DND-41 (cell line): ENCODE measurements at places on chromosomes 2 and 18.

DNA sequence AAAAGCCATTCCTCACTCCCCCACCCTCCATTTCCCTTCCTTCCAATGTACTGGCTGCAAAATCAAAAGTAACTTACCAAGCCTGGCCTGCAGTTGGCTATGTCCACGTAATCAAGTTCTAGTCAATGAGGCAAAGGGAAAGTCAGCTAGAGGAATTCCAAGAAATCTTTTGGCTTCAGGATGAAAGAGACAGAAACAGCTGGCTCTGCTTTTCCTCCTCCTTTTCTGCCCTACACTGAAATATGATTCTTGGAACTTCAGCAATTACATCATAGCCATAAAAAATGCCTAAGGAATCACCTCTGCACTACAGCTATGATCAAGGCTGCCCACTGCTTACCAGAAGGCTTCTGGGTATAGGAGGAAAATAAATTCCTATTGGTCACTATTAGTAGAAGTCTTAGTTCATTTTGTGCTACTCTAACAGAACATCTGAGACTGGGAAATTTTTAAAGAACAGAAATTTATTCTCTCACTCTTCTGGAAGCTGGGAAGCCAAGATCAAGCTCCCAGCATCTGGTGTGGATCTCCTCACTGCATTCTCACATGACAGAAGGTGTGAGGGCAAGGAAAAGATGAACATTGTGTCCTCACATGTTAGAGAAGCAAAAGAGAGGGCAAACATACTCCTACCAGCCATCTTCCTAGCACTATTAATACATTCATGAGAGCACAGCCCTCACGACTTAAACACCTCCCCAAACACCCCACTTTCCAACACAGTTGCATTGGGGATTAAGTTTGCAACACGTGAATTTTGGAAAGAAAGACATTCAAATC lies 219.9 kb downstream of the TMX3 start:
- no peak for DNase-seq

DNA sequence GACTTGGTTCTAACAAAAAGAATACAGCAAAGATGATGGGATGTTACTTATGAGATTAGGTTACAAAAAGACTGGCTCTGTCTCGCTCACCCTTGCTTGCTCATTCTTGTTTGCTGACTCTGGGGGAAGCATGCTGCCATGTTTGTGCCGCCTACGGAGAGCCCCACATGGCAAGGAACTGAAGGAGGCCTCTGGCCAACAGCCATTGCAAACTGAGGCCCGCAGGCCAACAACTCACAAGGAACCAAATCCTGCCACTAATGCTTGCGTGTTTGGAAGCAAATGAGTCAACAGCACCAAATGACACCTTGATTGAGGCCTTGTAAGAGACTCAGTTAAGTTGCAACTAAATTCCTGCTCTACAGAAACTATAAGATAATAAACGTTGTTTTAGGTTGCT lies 297.6 kb upstream of the STON1 start:
- DNase-seq, result no peak

DNA sequence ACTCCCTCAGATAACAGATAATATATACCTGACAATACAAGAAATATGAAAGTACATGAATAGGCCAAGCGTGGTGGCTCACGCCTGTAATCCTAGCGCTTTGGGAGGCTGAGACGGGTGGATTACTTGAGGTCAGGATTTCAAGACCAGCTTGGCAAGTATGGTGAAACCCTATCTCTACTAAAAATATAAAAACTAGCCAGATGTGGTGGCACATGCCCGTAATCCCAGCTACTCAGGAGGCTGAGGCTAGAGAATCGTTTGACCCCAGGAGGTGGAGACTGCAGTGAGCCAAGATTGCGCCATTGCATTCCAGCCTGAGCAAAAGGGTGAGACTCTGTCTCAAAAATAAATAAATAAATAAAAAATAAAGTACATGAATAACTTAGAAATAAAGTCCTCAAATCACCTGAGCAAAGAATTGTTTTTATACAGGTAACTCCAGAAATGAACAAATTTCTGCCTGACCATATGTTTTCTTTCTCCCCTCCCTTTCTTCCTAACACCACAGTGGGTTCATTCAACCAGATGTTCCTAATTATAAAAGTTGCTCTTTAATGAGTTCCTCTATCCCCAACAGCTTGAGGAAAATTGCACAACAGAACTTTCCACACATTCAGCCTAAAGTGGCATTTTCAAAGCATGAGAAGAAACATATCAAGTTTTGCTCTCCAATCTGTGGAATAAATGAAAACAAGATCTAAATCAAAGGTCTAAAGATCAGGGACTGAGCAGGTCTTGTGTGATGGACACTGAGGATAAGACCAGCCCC lies 33.6 kb upstream of the AP1S3 start:
- DNase-seq, result no peak

GRCh38 chr2:102510791-102511575 lies 38.0 kb downstream of the SLC9A4 start:
- no peak for DNase-seq

DNA sequence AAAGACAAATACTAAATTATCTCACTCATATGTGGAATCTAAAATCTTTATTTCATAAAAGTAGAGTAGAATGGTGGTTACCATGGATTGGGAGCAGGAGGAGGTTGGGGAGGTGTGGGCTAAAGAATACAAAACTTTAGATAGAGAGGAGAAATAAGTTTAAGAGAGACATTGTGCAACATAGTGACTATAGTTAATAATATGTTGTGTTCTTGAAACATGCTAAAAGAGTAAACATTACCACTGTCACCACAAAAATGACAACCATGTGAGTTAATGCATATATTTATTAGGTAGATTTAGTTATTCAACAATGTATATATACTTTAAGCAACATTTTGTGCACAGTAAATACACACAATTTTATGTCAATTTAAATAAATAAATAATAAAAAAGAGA lies 128.5 kb upstream of the COL3A1 start:
- DNase-seq, result no peak

DNA sequence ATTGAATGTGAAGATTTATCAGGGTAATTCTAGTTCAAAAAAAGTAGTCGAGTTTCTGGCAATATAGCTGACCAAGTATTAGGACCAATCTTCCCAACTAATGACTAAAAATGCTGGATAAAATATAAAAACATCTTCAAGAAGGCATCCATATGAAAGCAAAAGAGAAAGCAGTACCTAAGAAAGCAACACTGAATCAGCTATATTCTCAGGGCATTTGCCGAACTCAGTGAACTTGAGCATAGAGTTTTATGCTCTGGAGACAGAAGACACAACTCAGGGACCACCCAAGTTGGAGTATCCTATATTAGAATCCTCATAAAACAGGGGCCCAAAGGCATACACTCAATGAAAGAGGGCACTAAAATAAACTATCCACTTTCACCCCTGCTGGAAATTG lies 103.7 kb upstream of the HNRNPA3 start:
- DNase-seq, result no peak

GRCh38 chr18:42229211-42230210 lies 274.5 kb downstream of the PIK3C3 start:
- DNase-seq, result no peak

DNA sequence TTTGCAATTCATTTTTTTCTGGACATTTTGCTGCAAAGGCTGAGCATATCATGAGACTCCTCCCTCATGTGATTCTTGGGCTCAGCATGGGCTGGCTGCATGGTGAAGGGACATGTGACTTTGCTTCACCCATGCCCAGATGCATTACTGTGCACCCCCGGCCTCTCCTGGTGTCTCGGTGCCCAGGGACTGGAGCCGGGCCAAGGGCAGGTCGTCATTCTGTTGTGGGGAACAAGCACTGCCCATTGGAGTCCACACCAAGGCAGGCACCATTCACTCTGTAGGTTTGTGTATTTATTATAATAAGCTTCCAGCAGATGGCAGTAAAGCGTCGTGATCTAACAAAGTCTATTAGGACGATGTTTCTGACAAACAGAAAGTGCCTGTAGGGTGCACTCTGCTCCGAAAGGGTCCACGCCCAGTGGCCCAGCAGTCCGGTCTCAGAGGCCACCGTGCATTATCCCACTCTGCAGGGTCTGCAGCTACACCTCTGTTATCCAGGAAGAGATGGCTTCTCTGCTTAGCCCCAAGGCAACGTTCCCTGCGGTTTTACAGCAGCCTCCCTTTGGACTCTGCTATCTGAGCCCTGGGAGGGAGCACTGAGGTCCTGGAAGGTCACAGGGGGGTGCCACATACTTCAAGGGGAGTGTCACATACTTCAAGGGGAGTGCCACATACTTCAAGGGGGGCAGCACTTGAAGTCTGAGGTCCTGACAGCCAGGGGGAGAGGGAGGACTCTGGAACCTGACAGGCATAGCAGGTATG lies 219.6 kb downstream of the TSN start:
- DNase-seq, result peak; percentile 46

DNA sequence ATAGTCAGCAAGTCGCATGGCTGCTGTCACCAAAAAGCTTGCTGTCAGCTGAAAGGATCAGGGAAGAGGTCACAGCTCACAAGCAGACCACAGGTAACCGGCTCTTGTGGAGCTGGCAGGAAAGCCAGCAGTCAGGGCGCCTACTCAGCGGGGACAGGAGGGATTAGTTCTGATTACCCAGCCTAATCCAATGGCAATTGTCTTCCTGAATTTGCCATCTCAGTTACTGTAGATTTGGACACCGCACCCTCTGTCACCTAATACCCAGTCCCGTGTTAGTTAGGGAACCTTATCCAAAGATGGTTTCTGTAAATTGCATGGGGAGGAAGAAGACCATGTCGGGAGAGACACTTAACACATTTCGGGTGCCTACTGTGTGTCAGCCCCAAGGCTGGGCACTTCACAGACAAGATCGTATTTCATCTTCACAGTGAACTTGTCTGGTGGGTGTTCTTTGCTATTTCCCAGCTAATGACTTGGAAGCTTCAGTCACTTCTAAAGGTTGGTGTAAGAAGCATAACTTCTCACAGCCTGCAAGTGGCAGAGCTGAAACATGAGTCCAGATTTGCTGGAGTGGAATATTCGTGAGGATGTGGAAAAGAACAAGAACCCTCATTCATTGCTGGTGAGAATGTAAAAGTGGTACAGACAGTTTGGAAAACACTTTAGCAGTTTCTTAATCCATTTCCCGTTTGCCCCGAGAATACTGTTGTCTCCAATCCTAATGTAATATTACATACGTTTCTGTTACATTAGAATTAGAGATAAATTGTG lies 9.9 kb downstream of the ALPK2 start:
- DNase-seq, result no peak

- DNase-seq, result no peak
Measured at GRCh38 chr2:48713647-48714046, 41.9 kb downstream of the LHCGR start.

DNA sequence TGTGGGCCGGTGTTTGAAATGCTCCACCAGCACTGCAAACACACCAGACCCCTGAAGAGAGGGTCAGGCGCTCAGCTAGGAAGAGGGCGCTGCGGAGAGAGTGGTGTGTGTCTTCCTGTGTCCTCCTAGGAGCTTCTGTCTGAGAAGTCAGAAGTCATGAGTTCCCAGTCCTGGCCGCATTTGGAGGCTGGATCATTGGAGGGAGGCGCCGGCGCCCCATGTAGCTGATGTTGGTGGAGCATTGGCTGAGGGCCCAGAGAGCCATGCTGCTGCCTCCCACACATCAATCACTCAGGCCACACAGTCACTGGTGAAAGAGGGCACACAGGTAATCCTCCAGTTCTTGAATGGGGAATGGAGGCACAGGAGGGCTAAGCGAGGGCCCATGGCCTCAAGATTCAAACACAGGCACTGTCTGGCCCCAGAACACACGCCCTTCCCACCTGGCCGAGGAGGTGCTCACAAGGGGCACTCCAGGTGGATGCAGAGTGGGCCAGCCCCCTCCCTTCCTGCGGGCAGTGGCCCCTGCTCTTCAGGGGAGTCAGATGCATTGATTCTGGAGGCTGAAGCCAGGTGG lies 66.3 kb downstream of the RRM2 start:
- DNase-seq, result no peak

GRCh38 chr2:28702415-28702861 lies 49.2 kb upstream of the PPP1CB start:
- DNase-seq, result no peak

DNA sequence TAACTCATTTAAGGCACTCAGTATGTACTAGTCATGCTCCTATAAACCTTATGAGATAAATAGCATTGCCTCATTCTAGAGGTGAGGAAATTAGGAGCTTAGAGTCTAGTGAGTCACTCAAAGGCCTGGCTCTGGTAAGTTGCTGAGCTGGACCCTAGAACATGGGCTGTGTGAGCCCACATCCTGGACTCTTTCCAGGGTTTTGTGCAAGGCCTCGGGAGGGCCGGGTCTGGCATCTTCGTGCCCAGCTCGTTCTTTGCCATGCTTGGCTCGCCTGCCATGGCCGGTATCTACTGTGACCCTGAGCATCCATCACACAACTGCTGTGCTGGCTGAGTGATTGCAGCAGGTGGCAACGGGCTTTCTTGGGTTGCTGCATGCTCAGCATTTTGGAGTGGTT lies 168.0 kb downstream of the LPIN1 start:
- no peak for DNase-seq

DNA sequence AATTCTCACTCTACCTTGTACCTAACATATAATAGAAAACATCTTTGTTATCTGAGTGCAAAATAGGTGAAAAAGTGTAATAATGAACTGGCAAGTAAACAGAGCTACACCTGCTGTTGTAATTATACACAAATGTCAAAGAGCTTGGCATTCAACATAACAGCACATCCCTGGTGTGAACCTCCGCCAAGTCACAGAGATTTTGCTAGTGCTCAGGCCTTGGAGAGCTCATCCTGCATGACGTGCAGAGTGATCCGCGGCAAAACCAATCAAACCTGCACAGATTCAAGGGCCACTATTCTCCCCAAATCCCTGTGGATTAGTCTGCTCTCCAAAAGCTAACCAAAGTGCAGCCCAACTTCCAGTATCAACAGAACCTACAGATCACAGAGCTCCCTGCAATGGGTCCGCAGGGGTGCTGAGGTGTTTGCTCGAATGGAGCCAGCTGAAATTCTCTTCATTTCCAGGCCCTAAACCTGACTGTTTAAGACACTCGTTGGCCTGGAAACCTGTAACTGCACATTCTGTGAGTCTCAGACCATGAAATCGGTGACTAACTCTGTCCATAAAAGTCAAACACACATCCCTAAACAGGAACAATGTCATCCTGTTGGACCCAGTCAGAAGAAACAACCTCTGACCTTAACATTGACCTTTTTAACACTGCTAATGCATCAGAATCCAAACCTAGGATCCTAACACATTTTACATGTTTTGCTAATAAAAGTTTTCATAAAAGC lies 111.8 kb downstream of the EPB41L3 start:
- DNase-seq, result no peak

DNA sequence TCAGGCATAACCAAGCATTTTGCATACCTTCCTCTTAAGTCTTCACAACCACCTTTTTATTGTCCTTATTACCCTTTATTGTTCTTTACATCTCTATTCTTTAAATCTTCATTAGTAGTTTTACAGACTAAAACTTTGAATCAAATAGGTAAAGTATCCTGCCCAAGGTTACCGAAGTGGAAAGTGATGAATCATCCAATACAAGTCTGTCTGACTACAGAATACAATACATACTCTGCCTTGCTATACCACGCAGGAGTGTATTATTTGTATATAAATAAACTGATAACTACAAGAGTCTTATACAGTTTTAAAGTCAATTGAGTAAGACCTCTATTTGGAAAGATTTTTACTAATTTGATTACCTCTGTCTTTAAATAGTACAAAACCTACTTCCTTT lies 196.0 kb downstream of the ZEB2 start:
- no peak for DNase-seq
